Stimulated activated CD4-positive, alpha-beta T cell treated with anti-CD3 and anti-CD28 coated beads, Interleukin-15, amount 100 ng/mL, for 1 hour (primary cell): ENCODE measurements at places on chromosomes 12 and 14.

DNA sequence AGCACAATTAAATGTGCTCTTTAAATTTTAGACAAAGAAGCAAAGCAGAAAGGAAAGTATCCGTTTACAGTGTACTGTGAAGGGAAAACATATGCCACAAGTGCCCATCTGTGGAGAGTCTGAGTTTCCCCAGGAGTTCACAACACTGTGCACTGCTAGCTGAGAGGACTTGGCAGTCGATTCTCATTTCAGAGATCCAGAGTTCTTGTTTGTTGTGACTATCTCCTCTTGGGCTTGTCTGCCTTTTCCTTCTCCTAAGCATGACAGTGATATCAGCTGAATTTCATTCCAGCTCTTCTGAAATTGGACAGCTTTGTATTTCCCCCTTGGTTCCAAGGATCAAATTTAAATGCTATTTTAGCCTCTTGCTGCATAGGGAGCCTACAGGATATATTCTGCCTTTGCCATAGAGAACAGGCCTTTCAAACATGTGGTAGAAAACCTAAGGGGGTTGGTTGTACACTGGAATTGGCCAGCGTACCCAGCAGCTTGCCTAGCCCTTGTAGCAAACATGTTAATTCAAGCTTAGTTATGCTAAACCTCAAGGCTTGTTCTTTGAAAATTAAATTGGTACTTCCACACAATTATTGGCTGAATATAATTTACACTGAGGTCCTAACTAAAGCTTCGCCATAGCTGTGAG lies 259.2 kb upstream of the NOVA1 start:
- DNase-seq = no peak

DNA sequence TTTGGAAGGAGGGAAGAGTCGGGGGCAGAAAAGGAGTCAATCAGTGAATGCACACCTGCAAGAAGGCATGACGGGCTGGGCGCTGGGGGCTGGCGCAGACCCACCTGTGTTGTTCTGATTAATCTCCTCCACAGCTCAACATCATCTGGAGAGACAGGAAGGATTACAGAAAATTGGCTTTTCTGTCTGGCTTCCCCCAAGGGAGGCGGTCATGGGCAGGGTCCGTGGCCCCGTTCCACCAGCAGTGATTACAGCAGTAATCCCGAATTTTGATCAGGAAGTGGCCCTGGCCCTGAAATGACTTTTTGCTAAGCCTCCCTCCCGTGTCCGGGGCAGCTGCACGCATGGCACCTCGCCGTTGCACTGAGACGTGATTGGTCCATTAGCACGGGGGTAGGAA lies 24.4 kb upstream of the GALNT9 start:
- no peak for DNase-seq

DNA sequence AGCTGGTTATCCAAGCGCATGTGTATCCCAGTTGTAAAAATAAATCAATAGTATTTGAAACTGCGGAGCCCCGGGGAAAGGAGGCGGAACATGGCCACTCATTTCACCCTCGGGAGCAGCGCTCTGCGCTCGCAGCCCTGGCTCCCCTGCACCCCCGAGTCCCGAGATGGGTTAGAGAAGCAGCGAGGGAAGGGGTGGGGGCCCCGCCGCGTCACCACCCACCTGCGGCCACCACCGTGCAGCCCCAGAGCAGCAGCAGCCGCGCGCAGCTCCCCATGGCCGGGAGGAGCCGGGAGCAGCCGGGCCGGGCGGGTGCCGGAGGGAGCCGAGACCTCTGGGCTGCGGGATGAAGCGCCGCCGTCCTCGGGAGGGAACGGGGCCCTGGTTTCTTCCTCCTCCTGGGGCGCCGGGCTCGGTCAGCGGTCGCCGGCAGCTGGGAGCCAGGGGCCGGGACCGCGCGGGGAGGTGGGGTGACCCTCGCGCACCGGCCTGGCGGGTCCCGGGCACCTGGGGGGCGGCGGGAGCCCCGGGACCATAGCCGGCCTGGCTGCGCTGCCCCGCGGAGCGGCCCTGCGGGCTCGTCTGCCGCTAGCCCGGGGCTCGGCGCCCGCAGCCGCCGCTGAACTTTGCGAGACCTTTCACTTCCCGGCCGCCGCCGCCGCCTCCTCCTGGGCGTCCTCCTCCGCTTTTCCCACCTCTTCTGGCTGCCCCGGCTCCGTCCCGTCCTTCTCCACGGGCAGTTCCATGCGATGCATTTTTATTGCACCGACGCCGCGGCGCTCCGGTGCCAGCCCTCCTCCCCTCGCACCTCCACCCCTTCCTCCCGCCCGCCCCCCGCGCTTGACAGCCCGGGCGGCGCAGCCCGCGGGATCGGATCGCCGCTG lies at the start of gene NTN4:
TSS of gene NTN4 (minus strand) at position 732 of the 884 bp plus-strand sequence. CDS start at position 277, 455 bp downstream.
- DNase-seq = no peak

GRCh38 chr14:99548255-99548654 lies 55.8 kb downstream of the CCDC85C start:
- DNase-seq = no peak

DNA sequence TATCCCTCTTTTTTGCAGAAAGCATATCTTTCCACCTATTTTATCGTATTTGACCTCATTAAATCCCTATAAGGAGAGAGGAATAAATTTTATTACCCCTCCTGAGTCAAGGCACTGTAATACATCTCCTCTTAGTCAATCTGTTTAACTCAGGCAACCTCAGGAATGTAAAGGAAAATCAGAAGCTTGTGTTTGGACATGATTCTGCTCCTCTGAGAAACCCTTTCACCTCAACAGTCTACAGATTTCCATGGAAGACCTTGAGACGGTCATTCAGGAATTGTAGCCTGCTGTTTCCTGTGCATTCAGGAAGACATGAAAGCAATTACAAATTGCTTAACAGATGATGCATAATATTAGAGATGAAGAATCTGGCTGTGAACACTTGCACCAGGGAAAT lies 360.8 kb downstream of the PAWR start:
- no peak for DNase-seq

DNA sequence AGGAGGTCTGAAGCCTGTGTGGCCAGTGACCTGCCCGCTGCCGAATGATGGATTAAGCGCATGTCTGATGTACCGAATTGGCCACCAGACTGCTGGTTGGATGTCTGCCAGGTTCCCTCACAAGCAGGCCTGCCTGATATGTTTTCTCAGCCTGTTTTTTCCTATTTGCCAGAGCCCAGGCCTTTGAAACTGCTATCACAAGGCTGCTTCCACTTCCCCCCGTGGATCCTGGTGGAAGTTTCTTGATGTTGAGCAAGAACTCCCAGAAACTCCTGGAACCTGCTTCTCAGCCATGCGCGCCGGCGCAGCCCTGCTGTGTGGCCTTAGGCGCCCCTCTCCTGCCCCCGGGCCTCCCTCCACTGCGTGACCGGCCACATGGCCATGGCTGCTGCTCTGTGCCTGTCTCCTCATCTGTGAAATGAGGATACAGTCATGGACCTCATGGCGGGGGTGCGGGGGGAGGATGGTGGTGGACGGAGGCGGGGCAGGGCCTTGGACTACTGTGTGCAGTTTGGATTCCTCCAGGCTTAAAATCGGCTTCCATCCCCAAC lies 56.6 kb downstream of the CALM1 start:
- no peak for DNase-seq

DNA sequence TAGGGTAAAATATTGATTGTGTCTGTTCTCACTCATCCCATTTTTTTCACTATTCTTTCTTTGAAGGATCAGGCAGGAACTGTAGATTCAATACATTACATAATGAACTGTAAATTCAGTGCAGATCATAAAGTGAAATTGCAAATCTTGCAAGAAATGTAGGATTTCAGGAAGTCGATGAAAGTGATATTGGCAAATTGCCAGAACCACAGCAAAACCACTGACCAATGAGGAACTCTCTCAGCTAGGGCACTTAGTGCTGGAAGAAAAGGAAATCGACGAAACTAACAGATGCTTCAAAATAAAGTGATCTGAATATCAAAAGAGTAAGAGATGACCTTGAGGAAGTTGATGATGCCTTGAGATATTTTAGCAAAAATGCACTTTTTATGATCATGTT lies 157.6 kb downstream of the AACS start:
- no peak for DNase-seq

DNA sequence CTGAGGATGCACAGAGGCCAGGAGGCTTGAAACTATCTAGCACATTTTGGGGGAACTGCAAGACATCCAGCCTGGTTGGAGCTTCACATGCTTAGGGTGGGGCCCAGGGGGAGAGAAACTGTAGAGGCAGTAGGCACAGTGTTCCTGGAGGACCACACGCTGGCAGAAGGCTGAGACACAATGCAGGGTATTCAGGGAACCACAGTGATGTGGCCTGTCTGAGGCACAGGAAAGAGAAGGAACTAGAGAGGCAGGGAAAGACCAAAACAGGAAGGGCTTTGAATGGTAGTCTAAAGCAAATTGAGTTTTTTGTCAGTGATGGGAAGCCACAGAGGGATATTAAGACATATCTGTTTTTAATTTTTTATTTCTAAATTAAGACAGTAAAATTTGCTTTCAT lies 100.2 kb upstream of the PRICKLE1 start:
- DNase-seq = no peak

DNA sequence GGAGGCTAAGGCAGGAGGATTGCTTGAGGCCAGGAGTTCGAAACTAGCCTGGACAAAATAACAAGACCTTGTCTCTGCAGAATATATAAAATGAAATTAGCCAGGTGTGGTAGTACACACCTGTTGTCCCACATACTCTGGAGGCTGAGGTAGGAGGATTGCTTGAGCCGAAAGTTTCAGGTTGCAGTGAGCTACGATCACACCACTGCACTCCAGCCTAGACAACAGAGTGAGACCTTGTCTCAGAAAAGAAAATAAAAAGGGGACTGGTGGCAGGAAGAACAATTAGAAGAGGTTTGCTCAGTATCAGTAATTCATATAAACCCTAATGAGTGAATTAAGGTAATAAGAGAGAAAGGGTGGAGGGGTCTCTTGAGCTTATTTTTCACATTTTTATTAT lies 8.0 kb downstream of the PSMA6 start:
- DNase-seq = no peak
